NAMALWA (cell line): ENCODE measurements at places on chromosomes 1 and 21.

DNA sequence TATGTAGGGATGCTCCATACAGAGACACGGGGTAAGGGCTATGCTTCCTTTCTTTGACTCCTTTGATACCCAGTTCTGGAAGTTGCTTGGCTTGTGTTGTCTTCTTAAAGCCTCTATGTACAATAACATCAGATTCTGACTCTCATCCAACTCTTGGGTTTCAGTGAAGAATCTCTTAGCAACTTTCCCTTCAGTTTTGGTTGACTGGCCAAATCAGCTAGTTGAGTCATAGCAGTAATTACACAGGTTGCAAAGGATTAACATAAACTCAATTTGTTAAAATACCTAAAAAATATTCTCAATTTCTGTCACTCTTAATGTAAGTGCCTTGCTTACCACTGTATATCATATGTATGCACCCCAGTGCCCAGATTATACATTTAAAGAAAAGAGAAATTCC, 9.2 kb downstream of the CD1E start:
- DNase-seq = no peak

- no peak for DNase-seq
Observed at GRCh38 chr1:1264026-1264425, 9.6 kb downstream of the UBE2J2 start.

- no peak for DNase-seq
Observed at GRCh38 chr1:231693361-231694074, 66.9 kb downstream of the DISC1 start.

- DNase-seq = no peak
Observed at GRCh38 chr1:109730666-109731065, 10.2 kb downstream of the GSTM3 start.

DNA sequence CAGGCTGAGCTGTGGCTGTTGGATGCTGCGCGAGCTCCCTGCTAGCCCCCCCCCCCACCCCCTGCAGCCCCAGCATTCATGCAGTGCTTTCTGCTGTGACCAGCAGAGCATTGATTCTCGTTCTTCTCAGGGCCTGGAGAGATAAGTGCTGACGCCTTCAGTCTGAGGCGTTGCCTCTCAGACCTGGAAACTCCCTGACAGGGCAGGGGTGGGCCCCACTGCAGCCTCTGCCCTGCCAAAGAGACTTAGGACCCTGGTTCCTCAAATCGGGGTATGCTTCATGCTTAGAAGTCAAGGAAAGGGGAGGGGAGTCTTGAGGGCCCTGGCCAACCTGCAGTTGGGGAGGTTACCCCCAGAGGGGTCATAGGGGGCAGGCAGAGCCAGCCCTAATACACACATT, 38.5 kb downstream of the PTPRF start:
- peak; percentile 15 for DNase-seq

GRCh38 chr1:22608361-22608760, 28.1 kb upstream of the C1QA start:
- no peak for DNase-seq

DNA sequence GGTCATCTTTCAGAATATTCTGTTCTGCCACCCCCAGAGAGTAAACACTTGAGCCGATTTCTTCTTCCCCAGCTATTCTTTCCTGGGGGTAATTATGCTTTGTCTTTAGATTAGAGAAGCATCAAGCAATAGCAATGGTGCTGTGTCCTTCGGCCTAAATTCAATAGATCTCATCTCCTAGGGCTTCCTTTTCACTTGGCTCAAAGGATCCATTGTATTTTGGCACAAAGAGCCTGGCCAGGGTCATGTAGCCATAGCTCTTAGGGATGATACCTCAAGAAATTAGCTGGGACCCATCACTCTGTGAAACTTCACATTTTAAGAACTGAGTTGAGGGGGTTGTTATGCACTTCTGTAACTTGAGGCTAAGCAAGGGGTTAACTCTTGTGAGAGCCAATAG, 27.0 kb downstream of the MRPS6 start:
- no peak for DNase-seq
